Astrocyte (in vitro differentiated cells and primary cell): ENCODE measurements at places on chromosomes 6 and 20. TPM values are rescaled to one million over a fixed set of nuclear protein-coding genes. Genes with fewer than 3 reads are reported as not detected.
A peak's percentile ranks its signal among the peaks of the same experiment; 100 is the strongest.

Gene OPN5
- not detected in 2 replicates for total RNA-seq

Gene C20orf96
- 10.1 and 10.7 TPM in 2 replicates for total RNA-seq

DNA sequence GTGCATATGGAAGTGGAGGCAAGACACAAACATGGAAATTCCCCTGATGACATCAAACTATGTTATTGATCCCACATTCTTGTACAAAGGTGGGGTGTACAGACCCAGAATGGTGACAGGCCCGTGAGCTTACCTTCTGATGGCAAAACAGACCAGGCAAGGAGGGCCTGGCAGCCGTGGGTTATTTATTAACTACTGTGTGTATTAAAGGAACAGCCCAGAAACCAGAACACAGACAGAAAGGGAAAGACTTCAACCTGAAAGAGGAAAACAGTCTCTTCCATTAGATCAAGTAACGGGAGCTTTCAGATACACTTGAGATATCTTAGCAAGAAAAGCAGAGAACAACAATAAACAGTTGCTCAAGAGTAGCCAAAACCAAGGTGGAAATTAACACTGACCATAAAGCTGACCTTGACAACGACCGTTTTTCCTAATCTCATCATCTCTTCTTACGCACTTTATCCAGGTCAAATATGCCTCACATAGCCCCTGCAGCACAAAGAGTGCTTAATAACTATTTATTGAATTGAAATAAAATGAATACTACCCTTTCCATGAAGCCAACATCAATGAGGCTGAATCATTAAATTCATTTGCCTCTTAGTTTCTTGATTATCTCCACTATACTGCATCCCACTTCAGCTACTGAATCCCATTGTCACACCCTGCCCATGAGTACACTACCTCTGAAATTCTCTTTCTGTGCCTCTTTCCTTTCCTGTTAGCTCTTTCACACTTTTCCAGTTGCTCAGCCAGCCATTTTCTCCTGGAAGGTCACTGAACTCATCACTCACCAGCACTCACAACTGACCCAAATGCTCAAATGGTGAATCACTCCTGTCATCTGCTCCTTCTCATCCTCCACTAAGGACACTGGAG lies 67.4 kb downstream of the MOXD1 start:
- peak overlapping the region; percentile 7 for H3K27ac ChIP-seq
- no peaks in the 10 kb centered on the region for H3K27me3 ChIP-seq
- no peaks in the 10 kb centered on the region for H3K36me3 ChIP-seq
- H3K4me1 ChIP-seq: peaks cover 12% of the 10 kb centered on the region
- no peak overlapping the region for H3K4me3 ChIP-seq

DNA sequence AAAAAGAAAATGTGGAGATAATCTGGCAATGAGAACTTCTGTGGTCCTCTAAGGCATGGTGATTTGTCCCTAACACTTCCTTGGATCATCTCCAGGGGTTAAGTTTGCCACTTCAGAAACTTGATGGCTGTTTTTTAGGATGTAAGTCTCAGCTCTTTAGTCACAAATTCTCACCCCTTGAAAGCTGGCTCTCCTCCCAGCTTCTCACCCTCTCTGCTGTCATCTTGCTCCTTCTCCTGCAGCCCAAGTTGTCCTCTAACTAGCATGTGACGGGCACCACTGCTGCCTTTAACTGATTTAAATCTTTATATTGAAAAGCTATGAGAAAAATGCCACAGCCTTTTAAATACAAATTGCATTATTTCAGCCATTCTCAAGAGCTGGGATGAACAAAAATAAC lies 107.8 kb downstream of the MAP3K5 start:
- H3K4me1 ChIP-seq: peaks cover 7% of the 10 kb centered on the region
- no peak overlapping the region for H3K4me3 ChIP-seq
- no peaks in the 10 kb centered on the region for H3K27me3 ChIP-seq
- no peaks in the 10 kb centered on the region for H3K36me3 ChIP-seq
- no peak overlapping the region for H3K27ac ChIP-seq
- DNase-seq: no peak

Gene GPR63
- 1.6 and 1.8 TPM in 2 replicates for total RNA-seq

Gene CFB
- total RNA-seq: 1.0 and 1.4 TPM in 2 replicates

Gene PRND
- total RNA-seq: not detected in 2 replicates

Gene PNLDC1
- total RNA-seq: 0.11 TPM in 1 of 2 replicates, not detected in the other
